Activated CD4-positive, alpha-beta T cell treated with anti-CD3 and anti-CD28 coated beads, Interleukin-2, amount 10 ng/mL, durations not matched to agents 24 days and 14 days (primary cell): ENCODE measurements at places on chromosomes 5 and 9. TPM values are rescaled to one million over a fixed set of nuclear protein-coding genes. Genes with fewer than 3 reads are reported as not detected.
A peak's percentile ranks its signal among the peaks of the same experiment; 100 is the strongest.

- H3K4me3 ChIP-seq: peak overlapping the region; percentile 94
- no peaks in the 10 kb centered on the region for H3K27me3 ChIP-seq
- H3K36me3 ChIP-seq: peaks cover 80% of the 10 kb centered on the region
- DNase-seq: no peak
- H3K27ac ChIP-seq: peak overlapping the region; percentile 98
- peaks cover 47% of the 10 kb centered on the region for H3K4me1 ChIP-seq
Observed at GRCh38 chr9:101398930-101399642, 435 bp downstream of the ZNF189 start.

- no peaks in the 10 kb centered on the region for H3K27me3 ChIP-seq
- DNase-seq: no peak
- H3K4me1 ChIP-seq: peaks cover 8% of the 10 kb centered on the region
- peaks cover 32% of the 10 kb centered on the region for H3K36me3 ChIP-seq
- no peak overlapping the region for H3K27ac ChIP-seq
Observed at GRCh38 chr9:92654481-92655301, 15.2 kb downstream of the IPPK start.

DNA sequence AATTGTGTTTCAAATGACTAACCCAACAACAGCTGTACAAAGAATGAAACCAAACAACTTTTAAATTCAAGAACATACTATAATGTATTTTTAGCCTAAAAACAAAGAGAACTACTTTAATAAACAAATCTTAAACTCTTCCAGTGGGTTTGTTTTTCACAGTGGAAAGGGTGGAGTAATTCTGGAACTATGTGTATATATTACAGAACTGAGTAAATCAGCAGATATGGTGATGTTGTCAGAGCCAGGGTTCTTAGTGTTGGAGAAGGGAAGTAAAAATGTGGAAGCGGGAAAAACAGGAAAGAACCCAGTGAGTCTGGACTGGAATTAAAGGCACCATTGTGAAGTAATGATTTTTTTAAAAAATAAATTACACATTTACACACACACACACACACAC, 144.9 kb downstream of the CDK5RAP2 start:
- H3K36me3 ChIP-seq: peaks cover 62% of the 10 kb centered on the region
- no peak overlapping the region for H3K27ac ChIP-seq
- DNase-seq: no peak
- H3K4me3 ChIP-seq: no peak overlapping the region
- no peaks in the 10 kb centered on the region for H3K27me3 ChIP-seq
- peaks cover 28% of the 10 kb centered on the region for H3K4me1 ChIP-seq

GRCh38 chr9:75715360-75715759, 175.1 kb upstream of the PCSK5 start:
- H3K27ac ChIP-seq: no peak overlapping the region
- H3K36me3 ChIP-seq: no peaks in the 10 kb centered on the region
- H3K4me1 ChIP-seq: no peaks in the 10 kb centered on the region
- no peak for DNase-seq

DNA sequence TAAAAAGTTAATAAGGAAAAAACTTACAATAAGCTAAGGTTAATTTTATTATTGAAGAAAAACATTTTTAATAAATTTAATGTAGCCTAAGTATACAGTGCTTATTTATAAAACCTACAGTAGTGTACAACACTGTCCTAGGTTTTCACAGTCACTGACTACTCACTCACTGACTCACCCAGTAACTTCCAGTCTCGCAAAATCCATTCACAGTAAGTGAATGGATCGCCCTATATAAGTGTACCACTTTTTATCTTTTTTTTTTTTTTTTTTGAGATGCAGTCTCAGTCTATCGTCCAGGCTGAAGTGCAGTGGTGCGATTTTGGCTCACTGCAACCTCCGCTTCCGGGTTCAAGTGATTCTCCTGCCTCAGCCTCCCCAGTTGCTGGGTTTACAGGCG, 47.7 kb downstream of the FNIP1 start:
- no peak overlapping the region for H3K4me3 ChIP-seq
- H3K27me3 ChIP-seq: no peaks in the 10 kb centered on the region

- peaks cover 5% of the 10 kb centered on the region for H3K4me1 ChIP-seq
- H3K27ac ChIP-seq: no peak overlapping the region
- H3K4me3 ChIP-seq: no peak overlapping the region
- peak; percentile 74 for DNase-seq
Observed at GRCh38 chr5:116135344-116135743, 50.5 kb downstream of the COMMD10 start.

DNA sequence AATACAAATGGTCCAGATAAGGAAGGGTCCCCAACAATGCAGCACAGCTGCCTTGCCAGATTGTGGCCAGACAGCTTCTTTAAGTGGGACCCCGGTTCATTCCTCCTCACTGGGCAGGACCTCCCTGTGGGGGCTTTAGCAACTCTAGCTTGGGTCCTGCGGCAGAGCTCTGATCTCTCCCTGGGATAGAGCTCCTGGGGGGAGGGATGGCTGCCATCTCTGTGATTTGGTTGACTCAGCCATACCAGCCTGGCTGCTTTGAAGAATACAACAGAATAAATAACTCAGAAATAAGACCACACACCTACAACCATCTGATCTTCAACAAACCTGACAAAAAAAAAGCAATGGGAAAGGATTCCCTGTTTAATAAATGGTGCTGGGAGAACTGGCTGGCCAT, 22.7 kb upstream of the ROR2 start:
- no peak overlapping the region for H3K4me3 ChIP-seq
- no peaks in the 10 kb centered on the region for H3K4me1 ChIP-seq

DNA sequence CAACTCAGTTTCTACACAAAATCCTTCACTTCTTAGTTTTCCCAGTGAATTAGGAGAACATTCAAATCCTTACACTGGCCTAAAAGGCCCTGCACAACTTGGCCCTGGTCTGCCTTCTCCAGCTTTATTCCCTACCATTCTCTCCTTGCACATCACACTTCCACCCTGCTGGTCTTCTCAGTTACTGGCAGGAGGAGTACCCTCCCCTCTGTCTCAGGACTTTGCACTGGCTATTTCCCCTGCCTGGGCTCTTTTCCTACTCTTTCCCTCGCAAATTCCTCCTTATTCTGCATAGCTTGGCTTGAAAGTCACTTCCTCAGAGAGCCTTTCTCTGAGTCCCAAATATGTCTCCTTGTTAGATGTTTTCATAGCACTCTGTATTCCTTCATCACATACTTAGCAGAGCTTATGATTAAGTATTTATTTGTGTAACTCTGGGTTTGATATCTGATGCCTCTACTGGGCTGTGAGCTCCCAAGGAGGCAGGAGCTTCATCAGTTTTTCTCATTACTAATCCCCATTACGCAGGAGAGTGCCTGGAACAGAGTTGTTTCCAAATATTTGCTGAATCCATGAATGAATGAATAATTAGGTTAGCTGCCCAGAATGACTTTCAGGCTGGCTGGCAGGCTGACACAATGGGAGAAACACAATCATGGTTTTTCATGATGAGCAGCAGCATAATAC, 159.8 kb upstream of the KLF9 start:
- no peak for DNase-seq
- no peaks in the 10 kb centered on the region for H3K4me1 ChIP-seq
- H3K27ac ChIP-seq: no peak overlapping the region
- no peaks in the 10 kb centered on the region for H3K27me3 ChIP-seq

NEURL1B gene
- 0.05 and 0.31 TPM in 2 replicates for total RNA-seq

GRCh38 chr5:1014781-1015221, 6.2 kb downstream of the NKD2 start:
- peaks cover 2% of the 10 kb centered on the region for H3K4me1 ChIP-seq
- no peak overlapping the region for H3K4me3 ChIP-seq
- peaks cover 10% of the 10 kb centered on the region for H3K27me3 ChIP-seq

C9orf50 gene
- not detected in 2 replicates for total RNA-seq

IRX1 gene
- not detected in 2 replicates for total RNA-seq

PCDH12 gene
- total RNA-seq: 1.8 and 2.2 TPM in 2 replicates

GRK6 gene
- total RNA-seq: 136 and 149 TPM in 2 replicates

UNC13B gene
- total RNA-seq: 0.47 and 0.51 TPM in 2 replicates

CATSPER3 gene
- 0.54 and 0.64 TPM in 2 replicates for total RNA-seq

NIPAL4 gene
- 2.2 and 2.7 TPM in 2 replicates for total RNA-seq

DNA sequence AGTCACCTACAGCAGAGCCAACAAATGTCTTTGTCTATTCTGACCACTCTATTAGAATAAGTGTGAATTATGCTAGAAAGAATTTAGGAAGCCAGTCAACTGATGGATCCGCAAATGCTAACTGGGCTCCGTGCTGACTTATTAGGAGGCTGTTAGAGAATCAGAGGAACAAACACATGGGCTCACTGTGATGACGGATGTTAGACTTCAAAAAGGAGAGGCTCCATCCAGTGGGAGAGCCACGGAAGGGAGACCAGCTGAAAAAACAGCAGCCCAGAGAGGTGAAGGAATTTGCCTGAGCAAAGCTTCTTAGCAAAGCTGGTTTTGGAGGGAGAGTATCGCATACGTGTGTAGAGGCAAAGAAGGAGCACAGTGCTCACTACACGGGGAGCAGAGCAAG, 5.8 kb upstream of the TGFBI start:
- H3K36me3 ChIP-seq: no peaks in the 10 kb centered on the region
- H3K27me3 ChIP-seq: peaks cover 31% of the 10 kb centered on the region
- DNase-seq: no peak
- H3K4me3 ChIP-seq: no peak overlapping the region
- no peaks in the 10 kb centered on the region for H3K4me1 ChIP-seq

STPG3 gene
- 0.54 and 0.99 TPM in 2 replicates for total RNA-seq

SEC24A gene
- 29.4 and 31.2 TPM in 2 replicates for total RNA-seq

- no peak overlapping the region for H3K4me3 ChIP-seq
- no peak overlapping the region for H3K27ac ChIP-seq
- DNase-seq: no peak
- peaks cover 15% of the 10 kb centered on the region for H3K36me3 ChIP-seq
- H3K27me3 ChIP-seq: no peaks in the 10 kb centered on the region
Observed at GRCh38 chr9:34334337-34334824, 5.0 kb downstream of the NUDT2 start.

DNA sequence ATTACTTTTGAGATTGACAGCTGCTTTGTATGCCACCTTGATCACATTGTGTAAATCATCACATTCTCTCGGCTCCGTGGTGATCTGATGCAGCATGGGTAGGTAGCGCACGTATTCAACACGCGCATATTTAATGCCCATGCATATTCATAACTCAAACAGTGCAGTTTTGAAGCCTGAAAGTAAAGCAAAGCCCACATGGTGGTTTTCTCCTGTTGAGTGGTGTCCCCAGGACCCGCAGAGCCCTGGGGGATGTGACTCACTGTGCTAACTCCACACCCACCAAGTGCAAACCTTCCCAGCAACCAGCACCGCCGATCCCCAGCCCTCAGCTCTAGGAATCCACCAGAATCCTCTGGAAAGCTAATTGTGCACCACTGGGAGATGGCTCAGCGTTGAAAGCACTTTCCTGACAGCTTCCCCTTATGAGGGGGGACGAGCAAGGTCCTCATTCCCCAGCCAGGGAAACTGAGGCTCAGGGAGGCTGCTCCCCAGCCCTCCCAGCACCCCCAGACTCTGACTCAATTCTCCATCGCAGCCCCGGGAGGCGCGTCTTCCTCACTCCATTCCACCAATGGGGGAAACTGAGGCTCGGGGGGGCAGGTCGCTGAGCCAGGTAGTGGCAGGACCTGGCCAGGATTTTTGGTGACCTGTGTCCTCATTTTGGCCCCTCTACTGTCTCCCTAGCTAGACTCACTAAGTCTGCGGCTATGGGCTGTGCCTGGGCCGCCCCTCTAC, 46.4 kb downstream of the SARDH start:
- no peak overlapping the region for H3K4me3 ChIP-seq
- H3K27me3 ChIP-seq: peaks cover 2% of the 10 kb centered on the region
- no peak for DNase-seq
- H3K27ac ChIP-seq: no peak overlapping the region
- H3K4me1 ChIP-seq: no peaks in the 10 kb centered on the region

ECSCR gene
- 1.6 and 1.7 TPM in 2 replicates for total RNA-seq

MVB12B gene
- 0.49 and 1.3 TPM in 2 replicates for total RNA-seq

DNA sequence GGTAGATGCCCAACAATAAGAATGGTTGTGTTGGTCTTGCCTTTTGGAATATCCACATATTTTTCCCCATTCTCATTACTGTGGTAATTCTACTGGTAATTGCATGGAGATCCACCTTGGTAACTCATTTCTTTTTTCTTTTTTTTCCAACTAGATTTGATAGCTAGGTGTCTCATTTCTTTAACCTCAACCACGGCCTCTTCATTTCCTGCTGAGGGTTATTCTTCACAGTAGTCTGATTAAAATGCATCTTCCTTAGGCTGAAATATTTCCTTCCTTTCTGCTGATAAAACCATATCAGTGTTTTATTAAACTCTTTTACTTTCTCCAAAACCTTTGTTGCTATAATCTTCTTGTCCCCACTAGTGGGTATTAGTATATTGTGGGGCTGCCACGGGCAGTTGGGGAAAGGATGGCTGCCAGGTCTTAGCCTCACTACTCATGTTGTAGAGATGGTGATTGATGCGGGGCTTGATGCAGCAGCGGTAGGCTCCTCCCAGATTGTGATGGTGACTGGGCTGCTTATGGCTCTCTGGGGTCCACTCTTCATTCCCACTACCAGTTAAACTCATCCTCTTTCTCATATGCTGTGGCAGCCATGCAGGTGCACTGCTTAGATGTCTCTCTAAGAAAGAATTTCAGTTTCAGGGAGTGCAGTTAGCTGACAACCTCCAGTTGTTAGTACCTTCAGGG, 35.9 kb downstream of the KIF2A start:
- peak overlapping the region; percentile 73 for H3K4me3 ChIP-seq
- peaks cover 44% of the 10 kb centered on the region for H3K4me1 ChIP-seq
- DNase-seq: peak; percentile 66

GPR151 gene
- not detected in 2 replicates for total RNA-seq

PCDHA12 gene
- not detected in 2 replicates for total RNA-seq

HBEGF gene
- 21.9 and 22.5 TPM in 2 replicates for total RNA-seq

DNA sequence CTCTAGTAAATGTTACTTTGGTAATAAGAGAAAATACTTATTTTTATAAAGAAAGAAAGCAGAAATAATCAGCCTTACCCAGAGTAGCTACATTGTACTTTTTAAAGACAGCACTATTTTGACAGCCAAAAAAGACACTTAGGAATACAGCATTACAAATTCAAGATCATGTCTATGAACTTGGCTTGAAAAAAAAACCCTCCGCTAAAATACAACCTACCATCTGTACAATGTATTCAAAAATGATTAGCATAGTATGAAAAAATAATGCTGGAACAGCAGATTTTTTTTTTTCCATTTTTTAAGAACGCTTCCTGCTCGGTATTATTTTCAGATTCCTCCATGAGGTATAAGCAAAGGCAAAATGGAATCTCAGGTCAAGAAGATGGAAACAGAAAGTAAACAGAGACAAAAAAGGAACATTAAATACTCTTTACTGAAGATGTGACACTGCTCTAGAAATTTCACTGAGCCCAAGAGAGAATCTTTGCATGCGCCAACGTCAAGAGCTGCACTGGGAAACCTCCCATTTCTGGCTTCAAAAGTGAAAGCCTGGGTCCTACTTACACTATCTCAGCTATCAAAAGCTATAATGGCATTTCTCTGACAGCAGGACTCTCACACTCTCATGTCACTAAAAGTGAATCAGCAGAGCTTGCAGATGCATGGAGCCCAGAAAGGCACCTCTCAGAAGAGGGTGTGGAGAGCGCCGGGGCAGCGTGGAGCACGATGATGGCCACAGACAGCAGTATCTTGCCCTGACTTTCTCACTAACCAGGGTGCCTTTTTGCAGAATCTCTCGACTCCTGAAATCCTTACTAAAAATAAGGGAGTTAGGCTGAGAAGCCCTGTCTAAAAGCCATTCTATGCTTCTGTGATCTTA, 167.4 kb downstream of the ELAVL2 start:
- no peaks in the 10 kb centered on the region for H3K4me1 ChIP-seq
- no peaks in the 10 kb centered on the region for H3K36me3 ChIP-seq
- no peaks in the 10 kb centered on the region for H3K27me3 ChIP-seq
- H3K27ac ChIP-seq: no peak overlapping the region
- no peak for DNase-seq
- no peak overlapping the region for H3K4me3 ChIP-seq

- no peaks in the 10 kb centered on the region for H3K27me3 ChIP-seq
- H3K36me3 ChIP-seq: no peaks in the 10 kb centered on the region
- H3K4me3 ChIP-seq: no peak overlapping the region
- DNase-seq: no peak
- no peaks in the 10 kb centered on the region for H3K4me1 ChIP-seq
Observed at GRCh38 chr5:19920761-19921160, 67.2 kb downstream of the CDH18 start.

ITGA2 gene
- total RNA-seq: 3.5 and 3.9 TPM in 2 replicates

SLC34A3 gene
- total RNA-seq: not detected in 2 replicates

TAF11L14 gene
- total RNA-seq: not detected in 2 replicates
